ENCODE measurements at places on chromosomes 16 and 17. TPM values are rescaled to one million over a fixed set of nuclear protein-coding genes. Genes with fewer than 3 reads are reported as not detected.

The SRL gene
- 1.6 TPM for polyA plus RNA-seq

The CMTM2 gene
- 0.31 TPM for polyA plus RNA-seq

The CCL13 gene
- not detected for polyA plus RNA-seq

DNA sequence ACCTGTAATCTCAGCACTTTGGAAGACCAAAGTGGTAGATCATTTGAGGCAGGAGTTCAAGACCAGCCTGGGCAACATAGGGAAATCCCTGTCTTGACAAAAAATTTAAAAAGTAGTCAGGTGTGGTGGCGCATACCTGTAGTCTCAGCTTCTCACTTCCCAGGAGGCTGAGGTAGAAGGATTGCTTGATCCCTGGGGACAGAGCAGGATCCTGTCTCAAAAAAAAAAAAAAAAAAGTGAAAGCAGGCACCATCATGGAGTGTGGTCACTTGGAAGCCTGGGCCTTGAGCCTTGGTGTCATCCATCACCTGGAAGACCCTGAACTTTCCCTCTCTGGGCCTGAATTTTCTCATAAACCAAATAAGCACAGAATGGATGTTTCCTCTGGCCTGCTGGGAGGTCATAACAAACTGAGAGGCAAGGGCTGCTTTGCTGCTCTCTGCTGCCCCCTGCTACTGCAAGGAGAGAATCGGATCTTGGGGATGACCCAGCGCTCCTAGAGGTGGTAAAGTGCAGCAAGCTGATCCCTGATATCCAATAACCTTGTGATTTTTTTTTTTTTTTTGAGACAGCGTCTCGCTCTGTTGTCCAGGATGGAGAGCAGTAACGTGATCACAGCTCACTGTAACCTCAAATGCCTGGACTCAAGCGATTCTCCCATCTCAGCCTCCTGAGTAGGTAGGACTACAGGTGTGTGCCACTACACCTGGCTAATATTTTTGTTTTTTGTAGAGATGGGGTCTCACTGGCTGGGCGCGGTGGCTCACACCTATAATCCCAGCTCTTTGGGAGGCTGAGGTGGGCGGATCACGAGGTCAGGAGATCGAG, 75.9 kb upstream of the RNU2-1 start:
- no peak for DNase-seq

- no peak for DNase-seq
Observed at GRCh38 chr17:76088041-76088867, 9.3 kb downstream of the ZACN start.

DNA sequence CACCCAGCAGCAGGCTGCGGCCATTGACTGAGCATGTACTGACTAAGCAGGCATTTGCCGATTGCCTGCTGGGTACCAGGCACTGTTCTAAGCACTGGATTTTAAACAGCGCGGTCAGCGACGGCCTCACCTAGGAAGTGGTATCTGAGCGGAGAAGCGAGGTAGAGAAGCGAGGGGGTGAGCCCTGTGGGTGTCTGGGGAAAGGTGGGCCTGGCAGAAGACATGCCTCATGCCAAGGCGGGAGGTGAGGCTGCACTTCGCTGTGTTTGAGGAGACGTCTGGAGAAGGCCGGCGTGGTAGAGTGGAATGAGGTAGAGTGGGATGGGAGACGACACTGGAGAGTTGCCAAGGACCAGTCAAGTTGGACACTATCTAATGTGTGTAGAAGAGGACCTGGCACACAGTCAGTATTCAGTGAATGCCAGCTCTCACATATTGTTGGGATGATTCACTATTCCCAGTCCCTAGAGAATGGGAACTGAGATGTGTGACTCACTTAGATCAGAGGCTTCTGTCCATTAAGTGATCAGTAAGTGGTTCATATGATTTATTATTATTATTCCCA, 14.4 kb downstream of the SYCE1L start:
- DNase-seq: no peak

- no peak for DNase-seq
Observed at GRCh38 chr17:72111336-72111923, 9.4 kb upstream of the SOX9 start.

DNA sequence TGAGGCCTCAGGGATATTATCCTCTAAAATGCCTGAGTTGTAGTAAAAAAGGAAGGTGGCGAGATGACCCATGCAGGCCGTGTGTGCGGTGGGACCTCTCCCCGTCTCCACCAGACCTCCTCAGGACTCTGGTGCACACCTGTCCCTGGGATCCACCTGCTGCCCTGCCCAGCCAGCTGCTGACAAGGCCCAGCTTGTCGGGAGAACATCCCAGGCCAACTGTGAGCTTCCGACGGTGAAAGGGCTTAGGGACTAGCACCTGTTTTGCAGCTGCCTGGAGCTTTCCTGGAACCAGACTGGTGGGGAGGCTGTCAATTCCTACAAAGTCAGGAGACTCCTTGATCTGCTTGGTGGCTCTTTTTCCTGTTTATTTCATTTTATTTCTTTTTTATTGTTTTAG, 11.6 kb downstream of the IL34 start:
- DNase-seq: no peak

GRCh38 chr17:45006927-45007461, 38.9 kb upstream of the C1QL1 start:
- no peak for DNase-seq

All from left renal cortex interstitium (tissue), 4 donors.